Activated T-helper 17 cell treated with anti-CD3 and anti-CD28 coated beads, Interleukin-2, amount 50 U/mL, for 72 hours (primary cell): ENCODE measurements at places on chromosomes 5 and 9.

DNA sequence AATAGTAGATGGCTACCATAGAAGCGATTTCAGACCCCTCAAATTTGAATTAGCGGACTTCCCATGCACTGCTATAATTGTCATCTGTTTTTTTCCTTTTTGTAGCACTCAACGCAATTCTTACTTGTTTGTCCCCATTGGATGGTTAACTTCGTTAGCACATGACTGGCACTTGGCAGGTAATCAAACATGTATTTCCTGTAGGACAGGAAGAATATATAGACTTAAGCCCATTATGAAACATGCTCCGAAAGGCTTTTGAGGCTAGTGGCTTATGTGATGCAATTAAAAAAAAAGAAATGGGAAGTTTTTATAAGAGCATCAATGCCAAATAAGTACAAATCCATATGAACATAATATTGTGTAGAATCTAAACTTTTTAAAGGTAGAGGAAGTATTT lies 301.2 kb downstream of the PSAT1 start:
- ATAC-seq: no peak

- no peak for ATAC-seq
Measured at GRCh38 chr5:33035851-33036527, 324.9 kb downstream of the NPR3 start.

DNA sequence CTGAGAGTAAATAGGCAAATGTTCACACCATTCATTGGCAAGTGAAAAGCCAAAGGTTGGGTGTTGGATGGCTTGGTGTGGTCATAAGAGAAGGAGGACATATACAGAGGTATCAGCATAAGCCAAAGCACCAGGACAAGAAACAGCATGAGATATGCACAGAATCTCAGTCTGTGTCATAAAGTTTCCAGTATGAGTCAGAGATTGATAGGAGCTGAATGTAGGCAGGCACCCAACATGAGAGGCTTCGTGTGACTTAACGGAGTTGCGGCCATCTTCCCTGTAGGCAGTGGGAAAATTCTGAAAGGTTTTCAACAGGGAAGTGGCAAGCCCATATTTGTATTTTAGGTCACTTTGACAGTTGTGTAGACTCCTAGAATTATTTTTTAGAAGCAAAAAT lies 54.5 kb downstream of the SNCAIP start:
- peak; percentile 63 for ATAC-seq

DNA sequence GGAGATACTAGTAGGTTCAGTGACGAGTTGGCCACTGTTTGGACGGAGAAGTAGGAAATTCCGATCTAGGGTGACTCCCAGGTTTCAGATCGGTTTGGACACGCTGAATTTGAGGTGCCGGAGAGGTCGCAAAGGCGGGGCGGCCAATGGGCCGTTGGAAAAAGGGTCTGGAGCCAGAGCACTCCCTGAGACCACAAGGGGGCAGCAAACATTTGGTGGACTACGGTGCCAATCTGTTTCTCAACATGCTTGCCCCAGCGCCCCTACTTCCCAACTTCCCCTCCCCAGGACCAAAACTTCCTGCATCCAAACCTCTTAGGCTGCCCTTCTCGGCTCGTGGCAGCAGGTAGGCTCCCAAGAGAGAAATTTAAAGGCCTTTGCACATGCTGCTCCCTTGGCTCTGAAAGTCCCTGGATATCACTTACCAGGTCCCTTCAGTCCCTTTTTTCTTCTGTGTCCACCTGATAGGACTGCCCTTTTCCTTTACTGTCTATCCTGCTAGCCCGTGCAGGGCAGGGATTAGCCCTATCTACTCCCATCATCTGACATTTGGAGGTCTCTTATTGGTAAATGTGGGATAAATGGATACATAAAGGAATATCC lies 992 bp upstream of the RPP25L start:
- ATAC-seq: peak; percentile 57

- ATAC-seq: no peak
Measured at GRCh38 chr5:37658440-37658839, 181.4 kb downstream of the GDNF start.

DNA sequence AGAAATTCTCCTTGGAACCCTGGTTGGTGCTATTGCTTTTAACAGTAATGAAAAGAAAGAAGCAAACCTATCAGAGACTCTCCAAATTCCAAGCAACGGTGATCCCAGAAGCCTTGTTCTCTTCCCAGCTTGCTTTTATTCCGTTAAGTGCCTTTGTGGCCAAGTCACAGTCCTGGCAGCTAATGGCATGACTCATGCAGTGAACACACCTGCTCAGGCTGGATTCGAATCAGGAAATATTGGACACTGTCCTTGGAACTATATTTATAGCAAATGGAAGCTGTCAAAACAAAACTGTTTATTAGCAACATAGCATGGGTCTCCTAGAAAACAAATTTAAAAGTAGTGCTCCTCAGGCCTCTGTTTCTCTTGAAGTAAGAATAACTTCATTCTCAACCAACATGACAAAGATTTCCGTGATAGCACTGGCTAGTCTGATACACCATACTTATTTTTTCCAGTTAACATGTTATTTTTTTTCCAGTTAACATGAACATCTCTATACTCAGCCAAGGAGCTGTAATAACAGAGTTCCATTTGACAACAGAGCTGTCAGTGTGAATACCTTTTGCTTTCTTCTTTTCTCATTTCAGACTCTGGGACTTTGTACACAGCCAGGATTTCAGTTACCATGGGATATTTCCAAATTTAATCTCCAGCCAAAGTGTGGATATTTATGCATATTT lies 502.4 kb downstream of the GADD45G start:
- ATAC-seq: no peak

DNA sequence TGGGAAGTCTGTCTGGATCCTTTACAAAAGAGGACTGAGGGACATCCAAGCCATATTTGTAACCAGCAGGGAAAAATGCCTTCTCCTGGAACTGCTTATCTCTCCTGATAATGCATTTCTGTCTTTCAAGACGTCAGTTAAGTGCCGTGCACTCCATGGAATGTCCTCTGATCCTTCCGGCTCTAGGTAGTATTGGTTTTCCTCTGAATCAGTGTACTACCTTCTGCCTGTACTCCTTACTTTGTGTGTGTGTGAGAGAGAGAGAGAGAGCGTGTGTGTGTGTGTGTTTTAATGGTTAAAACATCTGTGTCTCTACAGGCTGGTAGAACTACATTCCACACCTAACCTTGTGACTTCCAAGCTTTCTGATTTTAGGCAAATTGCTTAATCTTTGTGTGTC lies 89.9 kb downstream of the PIP5K1B start:
- ATAC-seq: no peak
